ENCODE measurements at places on chromosomes 7 and 10.
A peak's percentile ranks its signal among the peaks of the same experiment; 100 is the strongest.

- DNase-seq = no peak
Measured at GRCh38 chr10:43596546-43596945, 9.7 kb upstream of the ZNF485 start.

DNA sequence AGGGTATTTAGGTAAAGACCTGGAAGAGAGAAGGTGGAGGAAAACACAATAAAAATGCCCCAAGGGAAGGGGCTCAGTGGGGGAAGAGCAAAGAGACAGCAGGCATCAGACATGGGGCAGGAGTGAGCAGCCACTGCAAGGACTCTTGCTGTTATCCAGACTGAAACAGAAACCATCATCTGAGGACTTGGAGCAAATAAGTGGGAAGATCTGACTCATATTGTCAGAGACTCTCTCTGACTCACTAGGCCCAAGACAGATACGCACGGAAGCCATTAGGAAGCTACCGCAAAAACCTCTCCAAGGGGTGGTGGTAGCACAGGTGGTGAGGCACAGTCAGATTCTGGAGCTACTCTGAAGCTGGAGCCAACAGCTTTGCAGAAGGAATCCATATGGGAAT, 110.7 kb downstream of the RNF32 start:
- DNase-seq = peak; percentile 46

DNA sequence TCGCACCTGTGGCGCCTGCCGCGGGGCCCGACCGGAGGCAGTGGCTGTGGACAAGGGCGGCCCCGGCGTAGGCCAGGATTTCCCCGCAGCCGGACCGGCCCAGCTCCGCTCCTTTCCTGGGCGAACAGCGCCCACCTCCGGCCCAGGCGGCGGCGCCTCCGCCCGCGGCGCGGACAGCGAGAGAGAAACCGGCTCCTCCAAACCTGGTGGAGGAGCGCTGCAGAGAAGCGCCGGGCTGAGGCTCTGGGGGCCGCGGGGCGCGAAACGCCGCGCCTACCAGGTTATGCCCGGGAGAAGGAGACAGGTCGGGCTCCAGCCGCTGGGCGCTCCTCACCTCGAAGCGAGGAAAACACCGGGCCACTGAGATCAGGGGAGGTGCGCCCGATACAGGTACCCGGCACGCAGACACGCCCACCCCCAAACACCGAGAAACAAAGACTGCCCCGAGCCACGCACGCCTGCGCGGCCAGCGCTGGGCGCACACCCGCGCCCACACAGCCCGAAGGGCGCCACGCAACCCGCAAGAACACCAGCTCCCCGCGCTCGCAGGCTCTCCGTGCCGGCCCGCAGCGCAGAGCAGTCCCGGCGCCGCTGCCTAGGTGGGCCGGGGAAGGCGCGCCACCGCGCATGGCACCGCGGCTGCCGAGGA, 3.3 kb downstream of the GRID1 start:
- no peak for DNase-seq

DNA sequence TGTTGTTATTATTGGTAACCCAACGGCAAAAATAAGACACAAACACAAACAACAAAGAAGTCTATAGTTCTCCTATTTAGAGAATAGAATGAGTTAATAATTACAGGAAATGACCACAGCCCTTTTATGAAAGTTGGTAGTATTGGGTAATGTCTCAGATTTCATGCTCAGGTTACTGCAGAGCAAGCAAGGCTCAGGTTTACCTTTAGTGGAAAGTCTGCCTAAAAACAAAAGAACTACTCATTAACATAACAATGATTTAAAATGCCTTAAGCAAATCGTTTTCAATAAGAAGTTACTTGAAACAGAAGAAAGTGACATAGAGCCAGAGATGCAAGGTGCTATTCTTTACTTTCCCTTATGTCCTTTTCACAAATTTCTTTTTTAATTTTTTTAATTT, 441.2 kb downstream of the PLXDC2 start:
- no peak for DNase-seq

DNA sequence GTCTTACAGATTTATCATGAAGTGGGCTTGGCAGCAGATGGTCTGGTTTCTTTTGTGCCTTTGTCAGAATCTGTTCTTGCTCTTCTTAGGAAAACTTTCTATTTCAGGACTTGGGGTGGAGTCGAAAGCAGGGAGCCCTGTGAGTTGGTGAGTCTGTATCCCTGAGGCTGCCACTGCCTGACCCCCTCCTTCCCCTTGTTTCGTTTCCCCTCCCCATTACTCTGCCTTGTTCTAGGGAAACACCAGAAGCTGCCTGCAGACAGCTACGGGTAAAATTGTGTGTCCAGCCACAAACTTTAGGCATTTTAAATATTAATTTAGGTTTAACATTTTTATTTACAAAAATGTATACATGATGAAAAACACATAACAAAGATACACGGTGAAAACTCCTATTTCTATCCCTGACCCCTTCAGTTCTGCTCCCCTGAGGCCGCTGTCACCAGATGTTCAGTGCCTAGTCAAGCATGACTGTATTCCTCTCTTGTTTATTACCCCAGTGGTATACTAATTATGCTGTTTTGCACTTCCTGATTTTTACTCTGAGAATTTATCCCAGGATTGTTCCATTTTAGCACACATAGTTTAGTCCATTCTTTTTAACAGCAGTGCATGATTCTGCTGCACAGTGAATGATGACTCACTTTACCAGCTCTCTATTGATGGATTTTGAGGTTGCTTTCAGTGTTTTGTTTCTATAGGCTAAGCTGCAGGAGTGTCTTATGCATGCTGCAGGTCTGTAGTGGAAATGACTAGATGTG, 9.1 kb downstream of the TSPAN14 start:
- DNase-seq = no peak

DNA sequence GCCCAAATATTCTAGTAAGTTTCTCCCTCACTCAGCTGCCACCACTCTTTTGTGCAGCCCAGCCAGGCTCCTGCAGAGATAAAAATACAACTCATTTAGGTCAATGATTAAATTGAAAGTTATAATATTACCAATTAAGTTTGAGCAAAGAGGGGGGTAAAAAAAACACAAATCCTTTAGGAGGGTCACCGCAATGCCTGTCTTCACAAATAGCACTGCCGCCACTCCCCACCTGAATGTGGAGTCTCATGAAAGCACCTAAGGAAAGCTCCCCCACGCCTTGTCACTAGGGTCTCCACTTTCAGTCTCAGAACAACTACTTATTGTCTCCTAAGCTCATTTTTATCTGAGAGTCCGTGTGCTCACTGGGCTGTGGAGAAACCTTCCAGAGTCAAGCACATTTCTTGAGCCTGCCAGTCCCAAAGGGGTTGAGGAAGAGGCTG, 148.7 kb downstream of the FGFR2 start:
- no peak for DNase-seq

- no peak for DNase-seq
Measured at GRCh38 chr7:44289341-44290251, 35.8 kb downstream of the CAMK2B start.

- DNase-seq = no peak
Measured at GRCh38 chr7:77940647-77941046, 142.1 kb downstream of the PHTF2 start.

DNA sequence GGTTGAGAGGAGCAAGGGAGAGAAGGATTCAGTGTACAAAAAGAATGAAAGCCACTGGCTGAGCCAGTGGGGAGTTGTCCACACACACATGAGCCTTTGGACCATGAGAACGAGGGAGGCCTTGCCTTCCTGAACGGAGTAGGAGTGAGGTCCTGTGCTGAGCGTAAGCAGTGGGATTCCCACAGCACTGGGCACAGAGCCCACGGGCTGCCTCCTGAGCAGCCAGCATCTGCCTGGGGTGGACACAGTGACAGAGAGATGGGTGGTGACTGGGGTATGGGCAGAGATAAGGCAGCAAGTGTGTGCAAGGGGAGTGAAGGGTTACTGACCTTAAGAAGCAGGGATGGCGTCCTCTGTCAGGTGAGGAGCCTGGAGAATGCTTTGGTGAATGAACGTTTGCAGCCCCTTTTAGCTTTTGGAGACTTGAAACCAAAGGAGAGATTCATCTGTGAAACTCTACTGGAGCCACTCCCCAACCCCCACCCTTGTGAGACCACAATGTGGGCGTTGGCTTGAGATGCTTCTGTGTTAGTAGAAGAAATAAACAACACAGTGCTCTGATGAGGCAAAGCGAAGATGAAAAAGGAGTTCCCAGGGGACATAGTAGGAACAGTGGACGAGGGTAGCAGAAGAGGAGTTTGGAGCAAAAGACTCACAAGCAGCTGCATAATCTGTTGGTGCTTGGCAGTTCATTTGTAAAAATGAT, 56.5 kb downstream of the FIGNL1 start:
- DNase-seq = peak; percentile 28

DNA sequence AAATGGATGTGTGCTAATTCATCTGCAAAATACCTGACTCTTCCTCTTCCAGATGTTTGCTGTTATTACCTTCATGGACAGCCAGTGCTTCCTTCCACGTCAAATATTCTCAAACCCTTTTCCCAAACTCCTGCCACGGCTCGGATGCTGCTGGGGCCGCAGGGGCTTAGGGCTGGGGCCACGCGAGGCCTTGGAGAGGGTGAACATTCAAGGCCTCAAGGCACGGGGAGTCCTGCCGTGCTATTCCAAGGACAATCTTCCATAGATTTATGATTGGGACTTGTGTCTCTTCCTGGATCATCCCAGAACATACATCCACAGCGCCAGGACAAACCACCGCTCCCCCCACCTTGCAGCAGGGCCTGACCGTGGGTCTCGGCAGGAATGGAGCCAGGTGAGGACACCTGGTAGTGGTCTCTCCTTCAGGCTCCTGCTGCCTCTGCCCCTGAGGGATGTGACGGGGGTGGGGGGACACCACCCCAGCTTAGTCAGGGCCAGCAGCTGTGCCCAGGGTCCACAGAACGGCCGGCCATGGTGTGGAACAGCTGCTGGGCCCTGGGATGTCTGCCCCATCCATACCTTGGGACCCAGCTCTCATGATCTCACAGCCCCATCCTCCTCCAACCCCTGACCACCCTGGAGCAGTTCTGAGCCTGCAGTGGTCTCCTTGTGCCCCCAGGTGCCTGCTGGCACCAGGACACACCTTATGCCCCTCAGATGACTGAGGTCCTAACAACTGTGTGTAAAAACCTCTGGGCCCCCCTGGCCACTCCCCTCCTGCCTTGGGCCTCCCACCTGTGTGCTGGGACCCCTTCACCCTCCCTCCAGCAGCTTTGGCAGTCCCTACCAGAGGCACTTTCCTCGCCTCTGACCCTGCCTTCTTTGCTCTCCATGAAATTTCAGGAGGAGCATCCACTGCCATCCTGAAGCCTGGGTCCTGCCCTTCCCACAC, 16.7 kb downstream of the VIPR2 start:
- no peak for DNase-seq

DNA sequence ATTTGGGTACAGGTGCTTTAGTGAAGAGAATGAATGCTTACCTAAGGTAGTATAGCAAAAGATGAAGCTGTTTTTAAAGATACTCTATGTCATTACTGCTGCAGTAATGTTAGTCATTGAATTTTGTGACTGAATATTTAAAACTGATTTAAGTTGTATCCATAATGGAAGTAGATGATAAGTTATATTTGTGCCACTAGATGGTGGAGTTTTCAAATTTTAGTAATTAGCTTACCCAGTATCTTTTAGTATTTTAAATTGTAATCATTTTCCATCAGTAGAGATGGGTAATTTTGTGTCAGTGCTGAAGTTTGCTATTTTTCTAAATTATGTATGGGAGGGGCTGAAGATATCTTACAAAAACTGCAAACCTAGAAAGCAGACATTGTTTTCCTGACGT, 25.2 kb downstream of the HBP1 start:
- no peak for DNase-seq

- no peak for DNase-seq
Measured at GRCh38 chr7:20596653-20597052, 18.8 kb upstream of the ABCB5 start.

- DNase-seq = no peak
Measured at GRCh38 chr10:47409171-47409865, 25.2 kb upstream of the ZNF488 start.

- no peak for DNase-seq
Measured at GRCh38 chr10:129258283-129258923, 208.6 kb upstream of the MGMT start.

DNA sequence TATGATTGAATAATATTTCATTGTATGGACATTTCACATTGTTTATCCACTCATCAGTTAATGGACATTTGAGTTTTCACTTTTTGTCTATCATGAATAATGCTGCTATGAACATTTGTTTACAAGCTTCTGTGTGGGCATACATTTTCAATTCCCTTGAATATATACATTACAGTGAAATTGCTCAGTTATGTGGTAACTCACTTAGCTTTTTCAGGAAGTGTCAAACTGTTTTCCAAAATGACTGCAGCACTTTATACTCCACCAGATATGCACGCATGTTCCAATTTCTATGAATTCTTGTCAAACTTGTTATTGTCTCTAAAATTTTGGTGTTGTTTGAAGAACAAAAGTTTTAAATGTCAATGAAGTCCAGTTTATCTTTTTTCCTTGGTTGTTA, 401.2 kb downstream of the THSD7A start:
- DNase-seq = no peak

DNA sequence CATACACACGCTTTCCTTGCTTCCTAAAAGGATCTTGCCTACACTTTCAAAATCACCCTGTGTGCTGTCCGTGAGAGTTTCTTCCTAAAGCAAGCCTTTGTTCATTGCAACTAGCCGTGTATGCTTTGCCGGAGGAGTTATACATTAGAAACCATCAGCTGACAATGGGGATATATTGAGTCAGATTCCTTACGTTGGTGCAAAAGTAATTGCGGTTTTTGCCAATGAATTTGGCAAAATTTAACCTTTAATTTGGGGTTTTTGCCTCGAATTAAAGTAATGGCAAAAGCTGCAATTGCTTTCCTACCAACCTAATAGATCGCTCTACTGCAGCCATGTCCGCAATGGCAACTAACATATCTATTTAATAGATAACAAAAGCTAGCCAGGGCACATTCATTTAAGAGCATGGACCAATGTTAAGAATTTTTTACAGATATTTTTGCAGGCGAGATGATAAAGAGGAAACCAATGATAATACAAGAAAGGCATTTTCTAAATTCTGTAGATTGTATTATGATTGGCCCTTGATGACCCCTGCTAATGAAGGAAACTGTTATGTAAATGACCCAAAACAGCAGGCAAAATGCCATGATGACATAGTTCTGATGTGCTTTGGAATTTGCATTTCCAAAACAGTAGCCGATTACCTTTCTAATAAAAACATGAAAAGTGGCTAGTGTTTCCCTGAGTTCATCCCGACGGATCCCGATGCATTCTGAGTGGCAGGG, 184.8 kb upstream of the NRP1 start:
- DNase-seq = no peak

DNA sequence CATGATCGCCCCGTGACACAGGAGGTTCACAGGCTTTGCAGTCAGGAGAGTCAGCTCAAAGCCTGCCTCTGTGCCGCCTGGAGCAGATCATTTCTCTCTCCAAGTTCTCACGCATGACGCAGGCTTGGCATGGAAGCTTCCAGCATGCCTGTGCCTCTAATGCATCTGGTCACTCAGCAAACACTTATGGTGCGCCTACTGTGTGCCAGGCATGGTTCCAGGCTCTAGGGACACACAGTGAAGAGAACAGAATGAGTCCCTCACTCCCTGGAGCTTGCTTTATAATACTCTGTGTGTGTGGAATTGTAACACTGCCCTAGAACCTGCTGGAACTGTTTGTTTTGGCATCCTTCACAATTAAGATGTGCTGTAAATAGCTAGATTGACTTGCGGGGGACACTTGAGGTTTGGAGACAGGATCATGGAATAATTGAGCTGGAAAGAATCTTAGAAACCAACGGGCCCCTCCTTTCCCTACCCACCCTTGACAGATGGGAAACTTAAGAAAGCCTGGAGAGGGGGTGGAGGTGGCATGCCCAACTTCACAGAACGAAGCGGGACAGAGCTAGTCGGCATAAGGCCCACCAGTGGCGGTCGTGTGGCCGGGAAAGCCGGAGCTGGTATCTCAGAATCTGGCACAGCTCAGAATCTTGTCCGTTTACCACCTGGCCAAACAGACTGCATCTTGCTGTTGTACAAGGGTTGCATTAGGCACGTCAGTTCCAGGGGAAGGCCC, 4.6 kb upstream of the MYH16 start:
- no peak for DNase-seq
